ENCODE measurements at places on chromosomes 5 and 9.

DNA sequence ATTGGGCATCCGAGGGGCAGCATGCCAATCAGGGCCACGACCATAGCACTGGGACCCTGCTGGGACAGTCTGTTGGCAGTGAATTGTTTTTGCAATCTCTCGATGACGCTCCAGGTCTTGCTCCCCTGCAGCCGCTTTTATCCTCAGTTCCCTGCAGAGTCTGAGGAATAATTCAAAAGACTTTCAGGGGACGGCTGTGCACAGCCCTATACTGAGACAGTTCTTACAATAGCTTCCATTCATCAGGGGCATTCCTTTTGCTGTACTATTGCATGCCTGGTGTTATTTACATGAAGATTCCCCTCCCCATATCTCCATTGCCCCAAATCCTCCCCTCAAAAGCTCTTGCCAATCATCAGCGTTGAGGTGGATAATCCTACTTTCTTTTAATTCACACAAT is 163.3 kb upstream of the WWC1 start:
- DNase-seq: no peak

DNA sequence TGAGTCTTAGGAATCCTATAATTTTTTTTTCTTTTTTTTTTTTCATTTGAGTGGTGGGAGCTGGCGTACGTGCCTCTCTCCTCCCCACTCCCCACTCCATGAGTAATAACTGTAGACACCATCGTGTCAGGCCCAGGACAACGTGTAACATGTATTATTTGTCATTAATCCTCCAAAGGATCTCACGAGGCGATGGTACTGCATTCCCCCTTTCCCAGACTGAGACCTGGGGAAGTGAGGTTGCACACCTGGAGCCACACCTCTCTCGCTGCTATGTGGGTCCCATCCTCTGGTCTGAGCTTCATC is 6.1 kb upstream of the IER5L start:
- DNase-seq: no peak

DNA sequence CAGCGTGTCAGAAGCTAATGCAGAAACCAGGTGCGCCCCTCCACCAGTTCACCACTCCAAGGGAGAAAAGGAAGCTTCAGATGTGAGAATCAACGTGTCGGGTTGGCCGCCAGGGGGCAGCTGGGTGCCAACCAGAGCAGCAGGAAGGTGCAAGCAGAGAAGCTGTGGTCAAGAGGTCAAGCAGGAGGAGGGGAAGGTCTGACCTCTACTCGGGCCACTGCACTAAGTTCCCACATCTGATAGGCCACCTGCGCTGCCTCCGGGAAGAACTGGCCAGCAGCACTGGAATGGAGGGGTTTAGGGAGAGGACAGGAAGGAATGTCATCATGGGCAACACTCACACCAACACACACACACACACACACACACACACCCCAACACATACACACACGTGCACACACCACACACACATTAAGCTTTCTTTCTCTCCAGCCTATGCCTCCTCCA is 31.4 kb downstream of the ANXA6 start:
- DNase-seq: peak; percentile 64

DNA sequence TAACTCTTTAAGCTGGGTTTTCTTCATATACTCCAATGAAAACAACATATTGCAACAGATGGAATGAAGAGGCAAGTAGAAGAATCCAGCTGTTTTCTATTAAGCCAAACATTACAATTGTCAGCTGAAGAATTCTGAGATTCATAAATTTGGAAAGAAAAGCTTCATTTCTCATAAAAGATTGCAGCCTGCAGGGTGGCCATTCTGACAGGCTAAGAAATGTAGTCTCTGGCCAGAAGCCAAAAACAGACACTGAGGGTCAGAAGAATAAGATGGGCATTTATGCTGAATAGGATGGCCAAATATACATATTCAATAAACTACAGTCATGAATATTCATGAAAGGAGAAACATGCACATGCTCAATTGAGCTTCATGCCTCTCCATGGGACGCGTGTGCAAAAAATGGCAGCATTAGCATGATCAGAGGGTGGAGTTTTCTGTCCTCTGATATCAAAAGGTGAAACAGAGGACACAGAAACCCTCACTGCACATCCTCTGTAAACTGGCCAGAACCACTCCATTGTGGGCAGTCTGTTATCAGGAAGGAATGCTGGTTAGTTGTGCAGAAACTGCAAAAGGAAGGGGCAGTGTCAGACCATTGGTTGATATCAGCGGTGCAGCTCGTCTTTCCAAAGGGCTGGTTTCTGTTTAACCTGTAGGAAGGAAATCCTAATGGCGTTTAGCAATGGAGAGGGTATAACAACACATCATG is 50.2 kb downstream of the FXN start:
- no peak for DNase-seq

DNA sequence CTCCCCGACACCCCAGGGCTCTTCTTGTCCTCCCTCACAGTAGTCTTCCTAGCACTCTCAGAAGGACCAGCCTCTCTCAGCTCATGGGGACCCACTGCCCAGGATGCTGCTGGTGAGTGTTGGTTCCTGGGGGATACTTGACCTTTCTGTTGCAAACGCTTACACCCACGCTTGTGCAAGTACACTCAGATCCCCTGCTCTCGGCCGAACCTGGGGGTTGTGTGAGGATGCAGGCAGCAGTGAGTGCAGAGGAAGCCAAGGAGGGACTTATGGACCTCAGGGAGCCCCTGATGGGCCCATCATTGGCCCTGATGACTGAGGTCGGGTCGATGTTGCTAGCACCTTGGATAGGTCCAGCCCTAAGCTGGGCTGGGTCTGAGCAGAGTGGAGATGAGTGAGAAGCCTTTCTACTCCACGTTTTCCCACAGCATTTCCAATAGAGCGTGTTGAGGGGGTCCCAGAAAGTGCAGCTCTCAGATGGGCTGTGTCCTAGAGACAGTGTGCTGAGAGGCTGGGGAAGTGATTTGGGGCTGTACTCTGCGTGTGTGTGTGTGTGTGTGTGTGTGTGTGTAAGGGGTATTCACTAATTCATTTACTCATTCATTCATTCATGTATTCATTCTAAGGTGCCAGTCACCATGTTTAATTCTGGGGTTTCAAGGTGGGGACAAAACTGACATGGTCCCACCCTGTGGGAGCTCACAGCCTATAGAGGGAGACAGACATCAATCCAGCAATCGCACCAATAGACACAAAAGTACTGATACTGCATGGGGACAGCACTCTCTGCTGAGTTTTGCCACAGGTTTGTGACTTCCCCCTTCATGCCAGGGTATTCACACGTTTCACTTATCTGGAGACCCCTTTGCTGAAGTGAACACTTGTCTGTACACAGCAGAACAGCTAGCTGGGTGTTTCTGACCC is 25.2 kb upstream of the PITX1 start:
- no peak for DNase-seq

- DNase-seq: no peak
Observed at GRCh38 chr9:87497604-87498045, at the start of gene DAPK1. DAPK1 (plus strand) TSS chr9:87497867; CDS start chr9:87499078, 1,211 bp downstream.

All from CD4-positive, alpha-beta T cell treated with Interleukin-15 for 4 hours (primary cell).